ENCODE measurements at places on chromosomes 13 and 19.
A peak's percentile ranks its signal among the peaks of the same experiment; 100 is the strongest.

- peak; percentile 89 for DNase-seq
These were observed 744 bp upstream of the POU2F2 start for GRCh38 chr19:42132851-42133528.

GRCh38 chr19:46776927-46777911 lies 11.2 kb downstream of the SLC1A5 start:
- DNase-seq: no peak

- no peak for DNase-seq
These were observed 184.1 kb downstream of the RGCC start for GRCh38 chr13:41641429-41641828.

DNA sequence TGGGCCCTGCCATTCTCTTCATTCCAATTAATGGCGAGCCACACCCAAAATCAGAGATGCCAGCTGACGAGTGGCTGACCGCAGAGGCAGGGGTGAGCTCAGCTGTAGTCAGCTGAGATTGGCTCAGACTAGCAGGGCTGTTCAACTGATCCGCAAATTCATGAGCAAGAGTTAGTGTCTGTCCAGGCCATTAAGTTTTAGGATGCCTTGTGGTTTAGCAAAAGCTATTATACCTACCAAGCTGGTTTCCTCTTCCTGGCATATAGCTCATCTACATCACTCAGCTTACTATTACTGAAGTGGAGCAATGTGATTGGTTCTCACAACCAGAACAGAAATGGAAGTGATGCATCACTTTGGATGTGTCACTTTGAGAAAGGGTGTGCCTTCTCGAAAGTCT lies 148.7 kb downstream of the NALCN start:
- DNase-seq: peak; percentile 9

- DNase-seq: peak; percentile 1
These were observed 28.1 kb downstream of the KEAP1 start for GRCh38 chr19:10474962-10475451.

DNA sequence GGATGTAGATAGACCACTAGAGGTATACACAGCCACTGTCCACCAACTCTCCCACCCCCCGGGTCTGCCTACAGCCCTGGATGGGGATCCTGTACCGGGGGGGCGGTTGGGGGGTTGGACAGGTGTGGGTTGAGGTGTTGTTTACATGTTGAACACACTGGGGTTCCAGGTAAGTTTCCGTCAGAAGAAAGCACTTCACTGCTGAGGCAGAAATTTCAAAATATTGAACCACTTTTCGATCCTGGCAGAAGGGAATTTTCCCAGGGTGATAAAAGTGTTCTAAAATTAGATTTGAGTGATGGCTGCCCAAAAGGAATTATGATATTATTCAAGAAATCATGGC lies 6.6 kb upstream of the CEACAM16 start:
- DNase-seq: no peak

DNA sequence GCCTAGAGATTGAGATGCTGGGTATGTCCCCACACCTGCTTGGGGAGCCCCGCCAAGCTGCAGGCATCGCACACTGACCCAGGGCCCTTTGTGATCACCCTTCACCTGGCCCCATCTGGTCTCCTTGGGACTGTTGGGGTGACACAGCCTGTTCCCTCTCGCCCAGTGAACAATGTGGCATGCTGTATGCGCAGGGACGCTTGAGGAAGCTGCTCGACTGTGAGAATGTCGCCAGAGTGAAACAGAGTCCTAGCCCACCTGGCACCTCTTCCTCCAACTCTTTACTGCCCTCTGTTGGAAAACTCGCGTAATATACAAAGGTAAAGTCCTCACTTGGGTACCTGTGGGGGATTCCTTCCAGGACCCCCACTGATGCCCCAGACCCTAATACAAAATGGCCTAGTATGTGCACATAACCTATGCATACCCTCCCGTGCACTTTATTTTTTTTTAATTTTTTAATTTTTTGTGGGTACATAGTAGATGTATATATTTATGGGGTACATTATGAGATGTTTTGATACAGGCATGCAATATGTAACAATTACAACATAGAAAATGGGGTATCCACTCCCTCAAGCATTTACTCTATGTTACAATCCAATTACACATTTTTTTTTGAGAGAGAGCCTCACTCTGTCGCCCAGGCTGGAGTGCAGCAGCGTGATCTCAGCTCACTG lies 9.0 kb downstream of the BLOC1S3 start:
- DNase-seq: no peak

GRCh38 chr13:109713681-109714080 lies 72.7 kb downstream of the IRS2 start:
- DNase-seq: no peak

GRCh38 chr13:113178070-113178895 lies 19.8 kb downstream of the PROZ start:
- DNase-seq: peak; percentile 92

GRCh38 chr19:14072535-14073260 lies at the start of gene MISP3:
Gene MISP3, plus strand, starts transcription at chr19:14072786. Its CDS starts 524 bp downstream, at chr19:14073310.
- peak; percentile 33 for DNase-seq

DNA sequence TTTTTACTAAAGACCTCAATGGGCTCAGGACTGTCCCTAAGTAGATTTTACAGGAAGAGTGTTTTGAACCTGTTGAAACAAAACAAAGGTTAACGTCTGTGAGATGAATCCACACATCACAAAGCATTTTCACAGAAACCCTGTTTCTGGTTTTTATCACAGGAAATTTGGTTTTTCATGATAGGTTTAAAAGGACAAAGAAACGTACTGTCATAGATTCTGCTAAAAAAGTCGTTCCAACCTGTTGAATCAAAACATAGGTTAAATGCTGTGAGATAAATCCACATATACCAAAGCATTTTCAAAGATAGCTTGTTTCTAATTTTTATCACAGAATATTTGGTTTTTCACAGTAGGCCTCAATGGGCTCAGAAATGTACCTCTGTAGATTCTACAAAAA lies 1531.0 kb downstream of the UQCRFS1 start:
- DNase-seq: no peak

DNA sequence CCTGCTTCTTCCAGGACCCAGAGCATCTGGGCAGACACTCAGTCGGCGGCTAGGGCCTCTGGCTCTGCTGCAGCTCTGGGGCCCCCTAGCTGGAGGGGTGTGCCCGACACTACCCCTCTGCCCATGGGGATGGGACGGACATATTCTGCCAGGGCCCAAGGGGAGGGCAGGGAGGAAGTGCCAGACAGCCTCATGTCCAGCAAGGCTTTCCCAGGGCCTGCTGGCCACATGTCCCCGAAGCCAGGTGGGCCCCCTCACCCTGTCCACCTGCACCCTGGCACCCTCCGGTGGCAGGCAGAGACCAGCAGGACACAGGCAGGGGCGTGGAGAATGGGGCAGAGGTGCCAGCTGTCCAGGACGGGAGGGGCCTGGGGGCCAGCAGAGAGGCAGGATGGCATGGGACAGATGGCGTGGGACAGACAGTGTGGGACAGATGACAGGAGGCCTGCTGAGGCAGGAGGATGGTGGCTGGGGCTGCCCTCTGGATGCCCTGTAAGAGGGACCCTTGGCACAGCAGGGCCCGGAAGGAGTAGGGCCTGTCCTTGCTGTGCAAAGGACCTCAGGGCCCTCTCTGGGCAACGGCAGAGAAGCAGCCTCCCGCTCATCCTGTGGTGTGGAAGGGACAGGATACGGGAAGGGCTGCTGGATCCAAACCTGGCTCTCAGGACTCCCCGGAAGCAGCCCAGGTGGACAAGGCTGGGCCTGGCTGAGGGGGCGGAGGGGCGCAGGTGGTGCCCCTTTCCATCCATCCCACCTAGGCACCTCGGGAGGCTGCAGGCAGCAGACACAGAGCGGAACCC lies 29.1 kb downstream of the CEBPG start:
- DNase-seq: no peak

DNA sequence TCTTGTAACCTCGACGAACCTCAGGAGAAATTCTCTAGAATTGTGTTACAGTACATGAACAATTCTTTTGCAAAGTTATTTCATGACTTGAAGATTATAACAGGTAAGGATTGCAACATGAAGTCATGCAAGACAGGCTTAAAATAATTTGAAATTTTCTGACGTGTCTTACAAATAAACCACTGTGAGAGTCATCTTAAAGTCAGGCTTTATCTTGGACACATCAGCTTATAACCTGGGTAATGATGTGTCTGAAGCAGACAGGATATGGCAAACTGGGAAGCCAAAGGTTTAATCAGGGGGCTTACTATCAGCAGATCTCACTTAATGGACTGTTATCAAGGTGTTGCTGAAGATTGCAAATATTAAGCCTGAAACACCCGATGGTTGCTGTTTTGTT lies 407.8 kb downstream of the KLF5 start:
- no peak for DNase-seq

DNA sequence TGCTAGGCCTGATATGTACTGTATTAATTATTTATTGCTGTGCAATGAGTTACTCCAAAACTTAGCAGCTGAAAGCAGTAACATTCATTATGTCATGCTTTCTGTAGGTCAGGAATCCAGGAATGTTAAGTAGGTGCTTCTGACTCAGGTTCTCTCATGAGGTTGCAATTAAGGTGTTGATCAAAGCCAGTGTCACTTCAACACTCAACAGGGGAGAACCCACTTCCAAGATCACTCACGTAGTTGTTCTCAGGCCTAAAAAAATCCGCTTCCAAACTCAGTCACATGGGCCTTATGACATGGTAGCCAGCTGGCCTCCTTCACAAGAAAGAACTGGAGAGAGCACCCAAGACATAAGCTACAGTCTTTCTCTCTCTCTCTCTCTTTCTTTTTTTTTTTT lies 211.1 kb upstream of the NBEA start:
- no peak for DNase-seq

- peak; percentile 17 for DNase-seq
These were observed 60.3 kb downstream of the MIPEP start for GRCh38 chr13:23828866-23829265.

GRCh38 chr13:27551562-27551961 lies 68.8 kb downstream of the LNX2 start:
- DNase-seq: no peak

GRCh38 chr13:96860882-96861281 lies 133.4 kb downstream of the OXGR1 start:
- no peak for DNase-seq

DNA sequence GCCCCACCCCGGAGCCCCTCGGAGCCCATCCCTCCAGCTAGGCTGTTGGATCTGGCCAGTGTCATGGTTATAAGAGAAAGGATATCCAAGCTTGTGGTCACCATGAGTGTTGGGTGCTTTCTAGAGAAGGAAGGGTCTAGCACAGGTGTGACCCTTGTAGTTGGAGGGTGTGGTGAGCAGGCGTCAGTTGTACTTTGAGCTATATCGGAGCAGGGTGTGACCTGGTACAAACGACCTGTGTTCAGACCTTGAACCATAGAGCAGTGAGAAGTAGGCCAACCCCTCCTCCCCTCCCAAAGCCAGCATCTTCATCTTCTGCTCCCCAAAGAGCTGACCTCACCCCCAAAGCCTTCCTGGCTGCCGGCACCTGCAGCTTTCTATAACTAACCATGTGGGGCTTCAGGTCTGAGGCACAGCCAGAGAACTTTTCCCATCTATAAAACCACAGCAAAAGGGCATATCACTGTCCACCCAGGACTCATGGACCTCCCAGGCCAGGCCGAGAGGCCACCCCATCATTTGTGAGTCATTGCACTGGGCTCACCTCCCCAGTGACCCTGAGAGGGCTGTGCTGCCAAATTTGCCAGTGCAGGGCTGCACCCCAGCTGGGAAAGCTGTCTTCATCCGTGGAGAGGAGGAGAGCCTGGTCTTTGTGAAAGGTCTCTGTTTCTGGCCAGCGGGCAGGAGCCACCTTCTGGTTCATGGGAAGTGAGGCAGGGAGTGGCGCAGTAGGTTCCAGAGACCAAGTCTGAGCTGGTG lies 14.2 kb downstream of the RAB8A start:
- peak; percentile 50 for DNase-seq

DNA sequence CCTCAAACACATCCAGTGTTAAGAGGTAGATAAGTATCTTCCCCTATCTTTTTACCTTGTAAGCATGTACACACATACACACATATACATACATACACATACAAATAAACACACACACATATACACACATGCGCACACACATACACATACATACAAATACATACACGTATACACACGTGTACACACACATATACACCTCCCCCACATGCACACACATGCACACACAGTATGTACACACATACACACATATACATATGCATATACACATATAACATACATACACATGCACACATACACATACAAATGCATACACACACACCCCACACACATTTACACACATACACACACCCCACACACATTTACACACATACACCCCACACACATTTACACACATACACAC lies 24.1 kb downstream of the ADGRE1 start:
- DNase-seq: no peak

GRCh38 chr19:7507884-7508283 lies 8.0 kb upstream of the ZNF358 start:
- peak; percentile 92 for DNase-seq

DNA sequence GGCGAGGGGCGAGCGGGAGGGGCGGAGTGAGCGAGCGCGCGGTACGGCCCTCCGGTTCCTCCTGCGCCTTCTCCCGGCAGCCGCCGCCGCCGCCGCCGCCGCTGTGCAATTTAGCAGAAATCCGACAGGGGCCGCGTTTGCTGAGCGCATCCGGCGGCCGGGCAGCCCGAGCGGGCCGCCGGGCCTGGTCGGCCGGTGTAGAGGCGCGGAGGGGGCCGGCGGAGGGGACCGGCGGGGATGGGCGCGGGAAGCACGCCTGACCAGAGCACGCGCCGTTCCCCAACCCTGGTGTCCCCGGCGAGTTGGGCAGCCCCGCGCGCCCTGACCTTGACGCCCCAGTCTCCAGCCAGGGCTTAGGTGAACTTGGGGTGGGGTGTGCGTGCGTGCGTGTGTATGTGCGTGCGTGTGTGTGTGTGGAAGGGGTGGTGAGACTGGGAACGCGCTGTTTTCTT lies 144.5 kb upstream of the ZNF536 start:
- peak; percentile 91 for DNase-seq

DNA sequence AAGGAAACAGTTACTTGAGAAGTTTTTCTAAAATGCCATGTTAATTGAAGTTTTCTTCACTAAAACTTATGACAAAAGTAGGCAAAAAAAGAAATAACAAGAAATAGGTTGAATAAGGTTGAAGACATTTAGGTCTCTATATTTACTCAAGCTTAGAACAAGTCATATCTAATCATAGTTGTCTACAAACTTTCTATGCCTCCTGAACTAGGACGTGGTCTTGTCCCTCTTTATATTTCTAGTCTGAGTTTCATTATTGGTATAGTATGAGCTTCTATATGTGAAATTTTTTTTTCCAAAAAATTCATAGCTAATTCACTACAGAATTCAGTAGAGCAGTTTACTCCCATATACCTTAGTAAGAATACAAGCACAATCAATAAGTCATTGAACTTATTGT lies 836.4 kb downstream of the SLITRK6 start:
- DNase-seq: no peak

All from AG08396 (cell line).